ENCODE measurements at places on chromosomes 16 and 17.

DNA sequence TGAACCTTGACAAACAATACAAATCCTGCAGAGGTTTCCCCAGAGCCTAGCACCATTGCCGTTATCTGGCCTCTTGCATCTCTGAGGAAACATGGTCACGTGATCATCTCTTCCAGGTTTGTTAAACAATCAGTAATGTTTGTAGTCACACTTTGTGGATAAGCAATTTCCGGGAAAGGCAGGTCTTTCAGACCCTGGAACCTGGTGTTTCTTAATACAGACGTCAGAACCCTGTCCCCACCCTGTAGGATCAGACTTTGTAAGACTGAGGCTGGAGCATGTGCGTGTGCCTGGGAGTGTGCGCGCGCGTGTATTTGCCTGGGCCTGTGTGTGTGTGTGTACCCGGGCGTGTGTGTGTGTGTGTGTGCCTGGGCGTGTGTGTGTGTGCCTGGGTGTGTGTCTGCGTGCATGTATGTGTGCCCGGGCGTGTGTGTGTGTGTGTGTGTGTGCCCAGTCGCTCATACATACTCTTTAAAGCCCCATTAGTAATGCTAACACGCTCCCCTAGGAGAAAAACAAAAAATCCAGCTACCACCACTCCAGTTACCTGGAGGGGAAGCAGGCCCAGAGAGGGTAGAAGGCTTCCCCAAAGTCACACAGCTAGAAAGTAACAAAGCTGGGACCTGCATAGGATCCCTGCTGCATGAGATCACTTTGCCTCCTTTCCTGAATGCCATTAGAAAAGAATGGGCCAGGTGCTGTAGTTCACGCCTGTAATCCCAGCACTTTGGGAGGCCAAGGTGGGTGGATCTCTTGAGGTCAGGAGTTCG lies 5.3 kb downstream of the CTNS start:
- no peak for DNase-seq

- DNase-seq = no peak
Observed at GRCh38 chr17:44314031-44314430, 5.6 kb downstream of the RUNDC3A start.

DNA sequence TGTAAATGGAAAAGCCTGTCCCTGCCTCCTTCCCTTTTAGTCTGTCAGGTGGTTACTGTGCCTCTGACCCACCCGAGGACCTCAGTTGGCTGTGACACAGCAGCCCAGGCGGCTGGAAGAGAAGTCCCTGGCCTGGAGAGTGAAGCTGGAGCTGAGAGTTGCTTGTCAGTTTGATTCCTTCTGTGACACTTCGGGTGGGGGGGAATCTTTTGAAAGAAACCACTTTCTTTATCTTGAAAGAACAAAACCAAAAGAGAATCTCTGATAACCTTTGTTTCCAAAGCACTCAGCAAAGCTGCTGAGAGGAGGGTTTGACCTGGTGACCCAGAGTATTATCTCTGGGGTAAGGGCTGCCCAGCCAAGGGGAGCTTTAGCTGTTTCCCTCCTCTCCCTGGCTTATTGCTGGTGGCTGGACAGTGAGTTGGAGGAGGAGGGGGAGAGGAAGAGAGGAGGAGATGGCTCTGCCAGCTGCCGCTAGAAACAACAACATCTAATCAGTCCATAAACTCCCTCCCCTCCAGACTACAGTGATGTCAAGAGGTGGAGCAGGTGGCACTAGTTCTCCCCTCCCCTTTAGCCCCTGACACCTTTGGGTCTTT lies 34.0 kb downstream of the YPEL2 start:
- peak; percentile 14 for DNase-seq

GRCh38 chr17:81383504-81384421 lies 11.5 kb upstream of the BAHCC1 start:
- DNase-seq = no peak

- no peak for DNase-seq
Observed at GRCh38 chr17:82587234-82588086, 60.8 kb downstream of the WDR45B start.

DNA sequence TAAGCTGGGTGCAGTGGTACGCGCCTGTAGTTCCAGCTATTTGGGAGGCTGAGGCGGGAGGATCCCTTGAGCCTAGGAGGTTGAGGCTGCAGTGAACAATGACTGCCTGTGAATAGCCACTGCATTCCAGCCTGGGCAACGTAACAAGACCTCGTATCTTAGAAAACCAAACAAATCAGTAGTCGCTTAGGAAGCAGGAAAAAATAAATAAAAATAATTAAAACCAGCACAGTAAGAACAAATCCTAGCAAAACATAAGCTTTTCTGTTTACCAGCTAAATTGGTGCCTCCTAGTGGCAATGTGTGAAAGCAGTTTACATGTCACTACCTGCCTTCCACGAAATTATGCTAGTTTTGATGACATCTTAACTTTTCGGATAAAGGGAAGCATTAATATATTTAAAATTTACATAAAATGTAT lies 1.3 kb downstream of the ARMC5 start:
- DNase-seq = no peak

DNA sequence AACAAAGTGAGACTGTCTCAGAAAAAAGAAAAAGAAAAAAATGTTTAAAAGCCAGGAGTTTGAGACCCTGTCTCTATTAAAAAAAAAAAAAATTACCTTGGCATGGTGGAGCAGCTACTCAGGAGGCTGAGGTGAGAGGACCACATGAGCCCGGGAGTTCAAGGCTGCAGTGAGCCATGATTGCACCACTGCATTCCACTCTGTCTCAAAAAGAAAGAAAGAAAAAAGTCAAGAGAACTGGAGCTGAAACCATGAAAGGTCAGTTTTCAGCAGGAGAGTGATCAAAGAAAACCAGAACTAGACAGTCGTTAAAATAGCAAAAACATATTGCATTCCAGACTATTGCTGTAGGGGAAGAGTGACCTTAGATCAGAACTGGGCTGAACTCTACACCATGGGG lies 8.8 kb downstream of the QPRT start:
- DNase-seq = no peak

DNA sequence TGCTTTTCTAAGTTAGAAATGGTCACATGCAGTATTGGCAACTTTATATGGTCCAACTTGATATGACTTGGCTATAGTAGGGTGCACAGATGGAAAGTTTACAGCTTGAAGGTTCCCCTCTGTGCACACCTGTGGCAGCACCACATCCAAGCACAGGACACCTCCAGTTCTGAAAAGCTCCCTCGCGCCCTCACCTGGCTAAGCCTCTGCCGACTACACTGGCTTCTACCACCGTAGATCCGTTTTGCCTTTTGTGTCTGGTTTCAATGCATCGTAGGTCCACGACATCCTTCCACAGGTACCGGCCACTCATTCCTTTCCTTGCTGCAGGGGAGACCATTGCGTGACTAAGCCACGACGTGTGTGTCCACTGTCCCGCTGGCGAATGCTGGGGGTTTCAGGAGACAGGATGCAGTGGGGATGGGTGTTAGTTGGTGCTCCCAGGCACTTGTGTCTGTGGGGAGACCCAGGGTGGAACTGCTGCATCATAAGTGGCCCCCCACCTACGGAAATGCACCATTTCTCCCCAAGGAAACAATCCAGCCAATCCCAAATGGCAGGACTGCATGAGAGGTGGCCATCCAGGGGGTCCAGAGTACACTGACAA lies 4.9 kb upstream of the RASD1 start:
- DNase-seq = no peak

DNA sequence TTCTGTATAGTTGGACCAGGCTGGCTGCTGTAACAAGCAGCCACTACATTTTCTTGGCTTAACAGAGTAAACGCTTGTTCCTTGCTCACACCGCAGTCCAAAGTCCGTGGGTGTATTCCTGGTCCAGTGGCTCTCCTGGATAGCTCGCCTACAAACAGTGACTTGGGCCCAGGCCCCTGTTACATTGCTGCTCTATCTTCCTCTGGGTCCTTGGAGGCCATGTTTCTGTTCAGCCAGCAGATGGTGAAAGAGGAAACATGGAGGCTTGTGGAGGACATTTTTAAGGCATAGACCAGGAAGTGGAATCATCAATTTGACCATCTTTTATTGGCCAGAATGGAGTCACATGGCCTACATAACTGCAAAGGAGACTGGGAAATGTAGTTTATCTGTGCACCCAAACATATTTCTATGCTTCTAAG lies 55.1 kb downstream of the ATP2C2 start:
- no peak for DNase-seq

DNA sequence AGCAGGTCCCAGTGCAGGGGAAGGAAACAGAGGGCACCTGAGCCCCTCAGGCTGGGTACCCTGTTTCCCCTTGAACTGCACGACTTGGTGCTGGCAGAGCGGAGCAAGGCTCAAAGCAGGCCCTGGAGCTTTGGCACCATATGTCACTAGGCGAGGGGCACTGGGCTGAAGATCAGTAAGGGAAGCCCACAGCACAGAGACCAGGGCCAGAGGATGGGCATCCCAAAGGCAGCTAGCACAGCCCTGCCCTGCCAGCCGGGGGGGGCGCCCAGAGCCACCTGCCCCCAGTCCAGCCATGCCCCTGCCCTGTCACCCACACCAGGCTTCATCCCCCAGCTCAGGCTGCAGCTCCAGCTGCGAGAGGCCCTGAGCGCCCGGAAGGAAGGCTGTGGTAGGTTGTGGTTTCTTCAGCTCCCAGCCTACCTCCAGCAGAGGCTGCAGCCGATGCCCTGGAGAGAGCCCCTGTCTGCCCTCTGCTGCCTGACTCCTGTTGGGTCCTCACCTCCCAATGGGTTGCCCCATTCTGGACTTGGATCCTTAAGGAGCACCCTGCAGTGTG lies 10.9 kb downstream of the NHERF1 start:
- peak; percentile 37 for DNase-seq

- no peak for DNase-seq
Observed at GRCh38 chr16:68612996-68613395, 32.1 kb upstream of the CDH3 start.

All from effector CD4-positive, alpha-beta T cell (primary cell).